ENCODE measurements at places on chromosomes 12 and 14.

- DNase-seq = no peak
Observed at GRCh38 chr14:71231521-71232393, 324.5 kb downstream of the PCNX1 start.

GRCh38 chr12:109670731-109671130 lies 42.9 kb upstream of the FAM222A start:
- no peak for DNase-seq

DNA sequence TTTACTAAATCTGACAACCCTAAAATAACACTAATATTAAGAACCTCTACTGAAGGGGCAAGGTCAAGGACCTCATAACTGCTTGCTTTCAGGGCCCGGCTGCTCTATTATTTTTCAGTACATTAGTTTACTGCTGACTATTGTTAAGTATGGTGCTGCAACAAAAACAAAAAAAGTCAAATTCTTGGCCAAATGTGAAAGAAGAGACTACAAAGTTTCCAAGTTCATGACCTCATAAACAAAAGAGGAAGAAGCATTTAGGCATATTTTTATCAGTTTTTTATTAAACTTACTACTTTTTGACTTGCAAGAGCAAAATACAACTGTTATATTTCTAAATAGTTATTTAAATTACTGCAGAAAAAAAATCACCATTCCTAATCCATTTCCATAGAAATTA lies 109.8 kb upstream of the GPHB5 start:
- no peak for DNase-seq

- no peak for DNase-seq
Observed at GRCh38 chr12:114729731-114730130, 45.8 kb upstream of the TBX3 start.

DNA sequence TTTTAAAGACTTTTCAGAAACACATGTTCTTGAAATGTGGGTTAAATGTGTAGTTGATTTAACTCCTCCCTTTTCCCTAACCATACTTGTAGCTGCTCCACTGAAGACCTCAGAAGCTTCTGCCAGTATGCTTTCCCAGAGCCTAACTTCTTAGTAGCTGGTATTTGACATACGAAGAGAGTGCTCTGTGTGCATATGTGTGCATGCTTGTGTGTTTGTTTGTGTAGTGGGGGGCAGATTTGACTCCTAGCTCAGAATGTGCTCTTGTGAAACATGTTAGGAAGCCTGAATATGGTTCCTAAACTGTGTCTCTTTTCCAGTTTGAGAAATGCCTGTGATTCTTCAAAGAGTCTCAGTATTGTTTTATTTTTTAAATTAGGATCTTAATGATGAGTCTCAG lies 420.4 kb downstream of the PCNX1 start:
- no peak for DNase-seq

- DNase-seq = no peak
Observed at GRCh38 chr14:102279688-102280348, 25.1 kb downstream of the MOK start.

- no peak for DNase-seq
Observed at GRCh38 chr12:72098622-72099021, 160.0 kb downstream of the TPH2 start.

DNA sequence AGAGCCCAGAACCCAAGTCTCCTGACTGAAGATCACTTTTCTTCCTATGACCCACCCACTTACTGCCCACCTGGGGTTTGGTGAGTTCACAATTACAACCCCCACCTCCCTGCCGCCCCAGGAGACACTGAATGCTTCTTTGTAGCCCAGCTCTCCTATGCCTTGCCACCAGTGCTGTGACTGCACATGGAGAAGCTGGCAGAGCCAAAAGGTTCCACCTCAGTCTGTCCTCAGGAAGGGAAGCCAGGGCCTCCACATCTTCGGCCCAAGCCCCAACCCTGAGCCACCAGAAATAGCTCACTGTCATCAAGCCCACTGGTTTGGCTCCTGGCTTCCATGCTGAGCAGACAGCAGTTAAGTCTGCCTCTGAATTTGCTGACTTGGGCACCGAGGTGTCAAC lies 25.6 kb downstream of the OTUB2 start:
- DNase-seq = no peak

- no peak for DNase-seq
Observed at GRCh38 chr14:92668276-92668973, 80.0 kb downstream of the LGMN start.

DNA sequence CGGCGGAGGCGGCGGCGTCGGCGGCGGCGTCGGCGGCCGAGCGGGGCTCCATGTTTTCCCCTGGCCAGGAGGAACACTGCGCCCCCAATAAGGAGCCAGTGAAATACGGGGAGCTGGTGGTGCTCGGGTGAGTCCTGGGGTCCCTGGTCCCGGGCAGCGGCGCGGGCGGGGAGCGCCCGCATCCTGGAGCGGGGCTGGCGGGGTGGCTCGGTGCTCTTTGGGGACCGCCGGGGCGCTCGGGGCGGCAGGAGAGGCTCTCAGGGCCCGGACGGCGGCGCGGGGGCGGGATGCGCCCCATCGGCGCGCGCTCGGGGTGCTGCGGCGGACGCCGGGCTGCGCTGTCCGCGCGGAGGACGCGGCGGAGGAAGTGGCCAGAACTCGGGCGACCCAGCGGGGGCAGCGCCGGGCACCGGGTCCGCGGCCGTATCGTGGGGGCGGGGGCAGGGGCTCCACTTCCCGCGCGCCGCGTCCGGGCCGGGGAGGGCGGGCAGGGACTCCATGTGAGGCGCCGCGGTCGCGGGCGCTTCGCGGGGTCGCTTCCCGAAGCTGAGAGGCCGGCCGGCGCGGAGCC lies 485 bp downstream of the PELI2 start:
- DNase-seq = peak; percentile 11

DNA sequence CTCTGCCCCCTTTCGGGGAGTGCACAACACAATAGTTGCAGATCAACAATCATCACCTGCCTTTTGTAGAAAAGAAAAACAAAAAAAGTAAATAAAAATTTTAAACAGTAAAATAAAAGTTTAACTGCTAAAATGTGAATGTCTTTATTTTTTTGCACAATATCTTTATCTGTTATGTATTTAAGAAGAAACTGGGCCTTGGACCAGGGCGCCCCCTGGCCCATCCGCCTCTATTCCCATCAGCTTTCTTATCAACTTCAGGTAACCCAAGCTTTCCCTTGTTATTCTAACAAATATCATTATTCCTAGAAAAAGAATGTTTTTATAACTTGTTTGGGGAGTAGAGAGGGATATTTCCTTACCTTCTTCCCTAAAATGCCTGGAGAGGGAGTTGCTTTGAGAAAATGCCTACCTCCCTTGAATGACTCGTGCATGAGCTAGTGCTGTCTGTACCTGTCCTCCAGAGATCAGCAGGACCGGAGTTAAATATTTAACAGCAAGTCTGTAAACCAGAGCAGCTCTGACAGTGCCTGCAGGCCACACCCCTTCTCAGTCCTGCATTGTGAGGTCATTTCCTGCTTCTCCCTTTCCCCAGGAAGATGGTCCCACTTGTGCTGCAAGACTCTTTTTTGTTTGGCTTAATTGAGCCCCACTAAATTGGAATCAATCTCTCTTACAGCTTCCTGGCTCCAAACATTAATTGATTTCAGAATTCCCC lies 192.8 kb upstream of the RGS6 start:
- DNase-seq = no peak

DNA sequence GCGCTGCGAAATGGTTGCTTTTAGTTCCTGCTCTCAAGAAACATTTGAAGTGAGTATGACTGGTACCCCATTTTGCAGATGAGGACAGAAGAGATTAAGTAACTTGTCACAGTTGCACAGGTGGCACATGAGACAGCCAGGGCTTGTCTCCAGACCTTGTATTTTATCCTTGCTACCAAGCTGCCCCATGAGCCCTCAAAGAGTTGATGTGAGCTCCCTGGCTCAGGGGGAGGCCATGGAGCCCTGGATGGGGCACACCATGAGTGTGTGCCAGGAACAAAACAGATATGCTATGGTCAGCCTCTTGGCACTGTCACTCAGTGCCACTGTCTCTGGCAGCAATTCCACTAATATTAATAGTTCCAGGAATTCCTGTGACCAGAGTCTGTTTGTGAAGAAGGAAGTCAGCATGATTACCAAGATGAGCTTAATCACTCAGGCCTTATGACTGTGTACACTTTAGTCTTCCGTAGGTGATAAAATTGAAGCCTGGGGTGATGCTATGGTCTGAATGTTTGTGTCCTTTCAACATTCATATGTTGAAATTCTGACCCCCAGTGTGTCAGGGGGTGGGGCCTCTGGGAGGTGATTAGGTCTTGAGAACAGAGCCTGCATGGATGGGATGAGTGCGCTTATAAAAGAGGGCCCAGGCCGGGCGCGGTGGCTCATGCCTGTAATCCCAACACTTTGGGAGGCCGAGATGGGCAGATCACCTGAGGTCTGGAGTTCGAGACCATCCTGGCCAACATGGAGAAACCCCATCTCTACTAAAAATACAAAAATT lies 806.8 kb downstream of the AACS start:
- DNase-seq = no peak

DNA sequence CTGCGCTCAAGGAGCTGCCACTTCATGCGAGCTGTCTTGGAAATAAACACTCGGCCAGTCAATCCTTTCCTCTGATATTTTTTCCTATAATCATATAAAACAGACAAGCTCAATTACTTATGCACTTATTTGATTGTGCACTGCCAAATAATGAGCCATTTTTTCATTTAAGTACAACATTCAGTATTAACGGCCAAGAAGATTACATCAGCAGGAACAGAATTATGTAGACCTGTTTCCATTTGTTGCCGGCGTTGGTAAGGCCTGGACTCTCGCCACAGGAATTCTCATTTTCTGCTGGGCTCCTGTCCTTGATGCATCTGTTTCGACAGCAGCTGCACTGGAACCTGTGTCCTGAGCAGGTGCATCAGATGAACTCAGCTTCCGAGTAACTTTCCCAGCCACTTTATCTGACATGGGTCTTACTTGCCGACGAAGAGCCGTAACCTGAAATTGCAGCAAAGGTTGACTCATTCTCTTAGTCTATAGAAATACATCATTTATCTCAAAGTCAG lies 110.2 kb downstream of the KIF21A start:
- no peak for DNase-seq

DNA sequence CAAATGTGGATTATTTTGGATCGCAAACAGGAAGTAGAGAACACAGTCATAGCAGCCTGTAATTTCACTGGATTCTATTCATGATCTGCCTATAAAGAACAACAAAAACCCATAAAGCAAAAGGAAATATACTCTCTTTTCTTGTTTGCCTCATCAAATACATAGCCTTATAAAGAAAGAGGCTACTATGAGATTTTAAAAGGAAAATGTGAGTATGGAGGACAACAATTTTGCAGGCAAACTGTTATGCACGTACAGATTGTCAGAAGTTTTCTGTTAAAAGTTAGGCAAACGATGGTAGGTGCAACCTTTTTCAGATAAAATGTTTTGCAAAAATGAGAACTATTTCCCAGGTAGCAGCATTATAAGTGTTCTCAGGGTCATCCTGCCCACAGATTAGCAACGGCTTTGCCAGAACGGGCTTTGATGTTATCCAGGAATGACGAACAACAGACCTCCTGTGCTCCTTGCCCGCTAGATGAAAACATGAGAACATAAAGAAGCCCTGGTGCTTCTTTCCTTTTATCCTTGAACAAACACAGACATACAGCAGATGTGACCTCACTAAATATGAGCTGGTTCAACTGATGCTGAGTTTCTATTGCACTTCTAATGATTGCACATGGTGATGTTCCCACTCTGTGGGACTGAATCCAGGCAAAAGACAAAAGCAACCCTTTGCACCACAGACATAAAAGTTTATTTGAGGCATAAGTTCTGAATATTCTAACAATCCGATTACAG lies 88.1 kb downstream of the ITPR2 start:
- DNase-seq = no peak

- DNase-seq = no peak
Observed at GRCh38 chr14:61811882-61812346, 49.7 kb downstream of the SNAPC1 start.

GRCh38 chr14:59811815-59812214 lies 58.8 kb downstream of the RTN1 start:
- DNase-seq = no peak

- no peak for DNase-seq
Observed at GRCh38 chr12:114873656-114874055, 189.7 kb upstream of the TBX3 start.

- no peak for DNase-seq
Observed at GRCh38 chr12:4540170-4540569, 1.5 kb downstream of the RAD51AP1 start.

DNA sequence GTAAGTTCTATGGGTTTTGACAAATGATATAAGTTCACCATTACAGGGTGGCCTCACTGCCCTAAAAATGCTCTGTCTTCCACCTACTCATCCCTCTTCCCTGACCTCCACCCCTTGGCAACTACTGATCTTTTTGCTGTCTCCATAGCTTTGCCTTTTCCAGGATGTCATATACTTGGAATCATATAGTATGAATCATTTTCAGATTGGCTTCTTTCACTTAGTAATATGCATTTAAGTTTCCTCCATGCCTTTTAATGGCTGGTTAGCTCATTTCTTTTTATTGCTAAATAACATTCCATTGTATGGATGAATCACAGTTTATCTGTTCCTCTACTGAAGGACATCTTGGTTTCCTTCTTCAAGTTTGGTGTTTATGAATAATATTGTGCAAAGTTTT lies 14.0 kb upstream of the PEX5 start:
- no peak for DNase-seq

- DNase-seq = peak; percentile 54
Observed at GRCh38 chr12:94150240-94151121, 2.1 kb downstream of the PLXNC1 start.

DNA sequence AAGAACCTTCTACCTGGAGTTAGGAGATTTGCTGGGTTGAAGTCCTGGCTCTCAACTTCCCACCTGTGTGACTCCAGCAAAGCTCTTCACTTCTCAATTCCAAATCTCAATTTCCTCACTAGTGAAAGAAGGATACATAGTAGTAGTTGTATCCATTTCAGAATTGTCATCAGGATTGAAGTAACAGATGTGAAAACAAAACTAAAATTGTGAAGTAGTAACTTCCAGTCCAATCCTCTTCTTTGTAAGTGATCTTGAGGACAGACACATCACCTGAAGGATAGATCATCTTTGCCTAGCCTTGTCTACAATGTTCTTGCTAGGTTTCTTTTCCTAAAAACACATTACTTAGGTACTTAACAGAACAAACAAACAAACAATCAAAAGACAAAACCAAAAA lies 1.2 kb upstream of the LRRK2 start:
- no peak for DNase-seq

- no peak for DNase-seq
Observed at GRCh38 chr12:127245437-127245836, 1021.5 kb upstream of the TMEM132C start.

GRCh38 chr14:78173346-78174035 lies 3.3 kb downstream of the NRXN3 start:
- no peak for DNase-seq

GRCh38 chr12:113005762-113006161 lies 27.4 kb downstream of the OAS2 start:
- DNase-seq = no peak

DNA sequence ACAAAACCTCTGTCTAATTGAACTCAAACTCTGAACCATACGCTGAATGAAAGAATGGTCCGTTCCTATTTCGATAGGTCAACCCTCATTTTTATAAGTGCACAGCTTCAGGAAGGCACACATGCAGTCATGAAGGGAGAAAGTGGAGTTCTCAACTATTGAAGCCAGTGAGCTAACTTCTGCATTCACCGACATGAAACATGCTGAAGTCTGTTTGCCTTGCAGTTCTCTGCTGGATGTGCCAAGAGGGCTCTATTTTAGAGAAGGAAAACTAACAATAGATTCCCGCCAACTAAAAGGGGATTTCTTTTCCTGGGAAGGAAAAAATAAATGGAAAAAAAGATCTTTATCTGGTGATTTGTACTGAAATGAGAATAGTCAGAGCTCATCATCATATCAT lies 191.0 kb upstream of the PLEKHG7 start:
- no peak for DNase-seq

GRCh38 chr12:24173067-24173466 lies 223.6 kb upstream of the SOX5 start:
- no peak for DNase-seq

- no peak for DNase-seq
Observed at GRCh38 chr12:65642061-65642661, 182.1 kb upstream of the HMGA2 start.
